Left hindlimb (tissue), 1 donor: ENCODE measurements at places on chromosomes 2 and 18.

DNA sequence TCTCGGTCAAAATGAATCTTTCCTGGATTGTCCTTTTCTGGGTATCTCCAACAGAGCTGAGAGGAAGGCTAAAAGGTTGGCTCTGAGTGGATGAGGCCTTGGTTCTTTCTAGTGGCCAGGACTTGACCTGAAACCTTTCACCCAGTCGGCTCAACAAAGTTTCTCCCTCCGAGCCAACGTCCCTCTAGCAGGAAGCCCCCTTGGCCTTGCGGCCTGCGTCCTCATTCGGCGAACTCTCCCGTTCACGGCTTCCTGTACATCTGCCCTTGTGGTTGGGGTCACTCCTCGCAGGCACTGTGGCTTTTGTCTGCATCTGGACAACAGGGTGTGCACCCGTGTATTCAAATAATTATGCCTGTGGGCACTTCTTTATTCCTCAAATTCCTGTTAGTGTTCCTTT lies 9.4 kb upstream of the SIX3 start:
- no peak for DNase-seq

GRCh38 chr18:62529597-62529996 lies 6.8 kb downstream of the ZCCHC2 start:
- no peak for DNase-seq

DNA sequence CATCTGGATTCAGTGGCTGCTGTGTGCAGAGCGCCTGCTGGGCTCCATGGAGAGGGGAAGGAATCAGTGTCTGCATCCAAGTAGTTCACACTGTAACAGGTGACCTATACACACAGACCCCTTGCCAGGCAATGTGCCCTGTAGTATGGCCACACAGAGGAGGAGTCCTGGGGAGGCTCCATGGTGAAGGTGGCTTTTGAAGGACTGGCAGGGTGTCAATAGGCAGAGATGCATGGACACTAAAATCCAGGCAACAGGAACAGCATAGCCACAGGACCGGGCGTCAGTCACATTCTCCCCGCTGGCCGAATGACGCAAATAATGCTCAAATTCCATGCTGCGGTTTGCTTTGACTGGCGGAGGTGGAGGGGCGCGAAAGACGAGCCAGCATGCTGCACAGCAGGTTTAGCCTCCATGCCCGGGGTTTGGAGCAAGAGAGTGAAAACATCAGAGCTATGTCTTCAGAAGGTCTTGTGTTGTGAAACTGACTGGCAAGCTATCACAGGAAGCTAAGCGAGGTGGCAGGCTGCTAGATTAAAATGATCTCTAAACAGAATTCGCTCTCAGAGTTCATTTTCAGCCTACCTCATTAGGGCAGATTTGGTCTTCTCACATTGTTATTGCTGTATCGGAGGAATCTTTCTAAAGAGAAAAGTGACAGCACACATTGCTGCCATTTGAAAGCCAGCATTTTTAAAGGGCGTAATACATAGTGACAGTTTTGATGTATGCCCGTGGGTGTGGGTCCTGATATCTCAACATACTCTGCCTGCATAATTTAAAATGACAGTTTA lies 1.2 kb upstream of the CHMP1B start:
- peak; percentile 76 for DNase-seq

DNA sequence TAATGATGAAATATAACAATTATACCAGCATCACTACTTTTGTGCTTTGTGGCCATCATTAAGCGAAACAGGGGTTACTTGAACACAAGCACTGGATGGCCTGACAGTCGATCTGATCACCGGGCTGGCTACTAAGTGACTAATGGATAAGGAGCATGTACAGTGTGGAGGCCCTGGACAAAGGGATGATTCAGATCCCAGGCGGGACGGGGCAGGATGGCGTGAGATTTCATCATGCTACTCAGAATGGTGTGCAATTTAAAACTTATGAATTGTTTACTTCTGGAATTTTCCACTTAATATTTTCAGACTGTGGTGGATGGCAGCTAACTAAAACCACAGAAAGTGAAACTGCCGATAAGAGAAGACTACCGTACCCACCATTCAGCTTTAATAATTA lies 7.0 kb upstream of the CLIP4 start:
- no peak for DNase-seq

DNA sequence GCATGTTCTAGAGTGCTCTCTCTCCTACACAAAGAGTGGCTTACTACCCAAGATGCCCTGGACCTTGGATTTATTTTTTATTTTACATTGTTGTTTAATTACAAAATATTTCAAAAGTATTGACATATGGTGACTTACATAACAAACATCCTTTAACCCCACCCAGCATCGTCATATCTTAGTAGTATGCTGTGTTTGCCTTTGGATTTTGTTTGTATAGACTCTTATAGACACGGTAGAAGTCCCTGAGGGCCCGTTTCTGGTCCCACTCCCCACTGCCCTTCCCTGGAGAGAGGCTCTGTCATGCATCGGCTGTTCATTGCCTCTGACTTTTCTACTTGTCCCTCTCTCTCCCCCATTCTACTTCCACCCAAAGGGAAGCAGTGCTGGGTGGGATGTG lies 112.0 kb downstream of the ZBTB7C start:
- DNase-seq: no peak

DNA sequence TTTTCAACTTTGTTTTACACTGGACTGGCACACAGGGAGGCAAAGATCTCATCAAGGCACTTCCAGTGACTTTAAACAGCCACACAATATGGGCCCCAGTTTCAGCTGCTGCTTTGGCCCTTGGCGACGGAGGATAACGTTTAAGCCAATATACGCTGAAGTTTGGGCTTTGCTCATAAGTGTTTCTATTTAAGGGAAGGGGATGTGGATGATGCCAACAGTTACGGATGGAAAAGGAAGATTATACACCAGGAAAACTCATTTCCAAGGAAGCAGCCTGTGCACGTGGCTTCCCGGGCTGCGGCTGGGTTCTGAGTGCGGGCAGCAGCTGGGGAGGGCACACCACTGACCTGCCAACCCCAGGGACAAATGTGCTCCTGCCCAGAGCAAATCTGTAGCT lies 151.1 kb downstream of the SH3BP4 start:
- DNase-seq: no peak

DNA sequence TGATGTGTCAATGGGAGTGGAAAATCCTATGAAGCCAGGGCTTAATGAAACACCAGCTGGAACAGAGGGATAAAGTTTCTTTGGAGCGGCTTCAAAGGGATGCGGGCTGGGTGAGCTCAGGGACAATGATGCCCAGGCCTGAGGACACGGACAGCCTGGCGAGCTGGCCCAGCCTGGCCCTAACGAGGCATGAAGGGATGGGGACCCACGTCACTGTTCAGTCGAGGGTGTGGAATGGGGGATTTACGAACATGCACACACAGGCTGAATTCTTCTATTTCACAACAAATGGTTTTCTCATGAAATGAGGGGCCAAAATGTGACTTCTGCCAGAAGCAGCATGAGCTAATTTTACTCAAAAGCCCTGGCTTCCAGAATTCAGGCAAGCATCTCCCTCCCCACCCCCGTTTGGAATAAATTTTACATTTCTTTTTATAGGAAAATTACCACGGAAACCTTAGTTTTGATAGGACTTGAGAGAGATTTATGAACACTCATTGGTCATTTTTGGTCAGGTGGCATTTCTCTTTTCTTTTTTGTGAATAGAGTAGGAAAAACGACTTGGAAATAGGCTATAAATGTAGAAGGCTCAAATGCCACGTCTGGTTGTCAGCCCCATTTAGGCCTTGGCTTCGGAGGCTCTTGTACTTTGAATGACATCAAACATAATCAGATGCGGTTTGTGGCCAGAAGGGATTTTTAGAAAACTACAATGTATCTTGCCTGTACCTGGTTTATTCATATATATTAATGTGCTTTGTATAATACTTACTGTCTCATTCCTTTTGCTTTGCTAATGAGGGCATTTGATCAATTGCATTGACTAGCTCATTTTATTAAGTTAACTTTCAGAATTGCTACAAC lies 893.8 kb upstream of the CELF4 start:
- DNase-seq: peak; percentile 77

DNA sequence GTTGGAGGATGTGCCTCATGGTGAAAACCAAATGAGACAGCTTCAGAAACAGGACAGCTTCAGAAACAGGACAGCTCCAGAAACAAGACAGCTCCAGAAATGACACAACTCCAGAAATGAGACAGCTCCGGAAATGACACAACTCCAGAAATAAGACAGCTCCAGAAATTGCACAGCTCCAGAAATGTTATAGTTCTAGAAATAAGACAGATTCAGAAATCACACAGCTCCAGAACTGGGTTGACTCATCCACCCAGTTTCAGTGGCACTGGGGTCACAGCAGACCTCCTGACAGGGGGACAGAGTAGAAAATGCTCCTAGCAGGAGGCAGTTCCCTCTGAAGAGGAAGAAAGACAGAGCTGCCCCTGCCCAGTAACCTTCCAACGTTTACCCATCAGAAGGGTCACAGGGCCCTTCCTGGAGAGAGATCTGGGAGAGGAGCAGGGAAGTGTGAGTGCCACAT lies 26.9 kb upstream of the COL6A3 start:
- DNase-seq: no peak

DNA sequence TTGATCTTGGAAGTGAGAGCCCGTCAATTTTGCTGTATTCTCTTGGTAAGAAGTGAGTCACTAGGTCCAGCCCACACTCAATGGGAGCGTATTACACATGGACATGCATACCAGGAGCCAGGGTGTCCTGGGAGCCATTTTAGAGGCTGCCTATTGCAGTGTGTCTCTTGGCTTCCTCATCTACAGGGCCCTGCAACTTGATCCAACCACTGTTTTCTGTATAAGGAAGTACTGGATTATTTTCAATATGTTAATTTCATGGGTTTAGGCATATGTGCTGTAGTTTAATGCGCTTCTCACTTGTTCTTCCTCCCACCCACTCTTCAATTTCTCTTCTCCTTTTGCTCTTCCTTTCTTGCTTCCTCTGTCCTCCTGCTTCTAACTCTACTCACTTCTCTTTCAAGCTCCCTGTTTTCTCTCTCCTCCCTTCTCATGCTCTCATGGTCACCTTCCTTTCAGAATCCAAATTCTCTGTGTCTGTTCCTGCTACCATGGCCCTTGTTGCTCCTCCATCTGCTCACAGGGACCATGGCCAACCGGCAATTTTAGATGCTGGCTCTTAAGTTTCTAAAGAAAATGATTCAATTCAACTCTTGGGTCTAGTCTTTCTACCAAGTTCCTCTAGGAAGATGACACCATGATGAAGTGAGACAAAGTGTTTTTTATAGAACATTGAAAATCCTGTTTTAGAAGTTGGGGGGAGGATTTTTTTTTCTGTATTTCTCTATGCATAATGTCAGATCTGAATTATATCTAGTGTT lies 152.0 kb upstream of the ZEB2 start:
- DNase-seq: no peak

GRCh38 chr2:175154661-175155082 lies 13.3 kb downstream of the ATF2 start:
- DNase-seq: no peak

GRCh38 chr2:8962890-8963289 lies 40.6 kb downstream of the MBOAT2 start:
- no peak for DNase-seq

- DNase-seq: no peak
These were observed 48.7 kb downstream of the SOWAHC start for GRCh38 chr2:109662889-109663288.

DNA sequence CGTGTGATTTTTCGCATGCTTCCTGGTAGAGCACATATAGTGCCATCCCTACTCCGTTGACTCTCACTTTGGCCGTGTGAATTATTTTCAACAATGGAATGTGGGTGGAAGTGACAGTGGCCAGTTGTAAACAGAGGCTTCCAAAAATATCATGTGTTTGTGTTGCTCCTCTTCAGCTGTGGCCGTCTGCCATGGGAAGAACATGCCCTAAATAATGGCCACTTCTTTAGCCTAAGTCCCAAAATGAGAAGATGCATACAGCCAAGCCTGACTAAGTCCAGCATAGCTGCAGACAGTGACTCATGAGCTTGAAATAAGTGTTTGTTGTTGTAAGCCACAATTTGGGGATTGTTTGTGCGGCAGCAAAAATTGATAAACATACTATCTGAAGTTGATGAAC lies 8.9 kb upstream of the GALNT1 start:
- DNase-seq: no peak

- DNase-seq: peak; percentile 73
These were observed 1.2 kb downstream of the CDK15 start for GRCh38 chr2:201807452-201807999.

DNA sequence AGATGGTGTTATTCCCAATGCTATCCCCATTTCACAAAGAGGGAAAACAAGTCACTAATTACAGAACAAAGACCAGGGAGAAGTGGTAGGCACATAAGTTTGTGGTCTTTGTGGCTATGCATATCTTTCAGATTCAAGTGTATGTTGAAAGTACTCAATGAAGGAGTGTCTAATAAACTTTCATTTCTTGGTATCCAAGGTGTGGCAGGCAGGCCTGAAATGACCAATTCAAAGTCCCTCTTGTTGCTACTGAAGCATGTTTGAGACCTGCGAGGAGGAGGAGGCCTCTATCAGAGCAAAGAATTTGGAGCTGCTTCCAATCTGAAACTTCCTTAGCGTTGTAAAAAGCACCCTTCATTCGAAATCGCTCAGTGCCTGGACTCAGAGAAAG lies 60.9 kb upstream of the KLF7 start:
- no peak for DNase-seq

GRCh38 chr18:9319333-9319732 lies 15.2 kb upstream of the TWSG1 start:
- DNase-seq: no peak

- no peak for DNase-seq
These were observed 4.2 kb upstream of the SFXN5 start for GRCh38 chr2:73075477-73076373.

DNA sequence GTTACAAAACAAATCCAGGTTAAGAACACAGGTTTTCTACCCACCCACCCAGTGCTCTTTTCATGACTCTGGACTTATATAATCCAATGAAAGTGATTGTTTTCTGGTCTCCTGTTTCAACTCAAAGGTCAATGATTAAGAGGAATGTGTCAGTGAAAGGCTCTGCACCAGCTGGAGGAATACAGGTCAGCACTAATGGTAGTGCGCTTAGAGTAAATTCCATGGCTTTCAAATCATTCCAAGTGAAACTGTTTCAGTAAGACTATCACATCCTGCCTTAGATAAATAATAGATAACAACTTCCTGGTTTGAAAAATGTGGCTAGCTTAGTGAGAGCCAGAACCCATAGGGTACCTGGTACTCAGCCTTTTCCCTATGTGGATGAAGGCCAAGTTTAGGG lies 47.8 kb downstream of the SLC9A4 start:
- no peak for DNase-seq

GRCh38 chr2:230885463-230886130 lies 20.9 kb downstream of the ITM2C start:
- peak; percentile 83 for DNase-seq

GRCh38 chr18:9135081-9135911 lies 1.3 kb upstream of the ANKRD12 start:
- DNase-seq: no peak

GRCh38 chr2:221166292-221166691 lies 405.8 kb downstream of the EPHA4 start:
- DNase-seq: peak; percentile 74

DNA sequence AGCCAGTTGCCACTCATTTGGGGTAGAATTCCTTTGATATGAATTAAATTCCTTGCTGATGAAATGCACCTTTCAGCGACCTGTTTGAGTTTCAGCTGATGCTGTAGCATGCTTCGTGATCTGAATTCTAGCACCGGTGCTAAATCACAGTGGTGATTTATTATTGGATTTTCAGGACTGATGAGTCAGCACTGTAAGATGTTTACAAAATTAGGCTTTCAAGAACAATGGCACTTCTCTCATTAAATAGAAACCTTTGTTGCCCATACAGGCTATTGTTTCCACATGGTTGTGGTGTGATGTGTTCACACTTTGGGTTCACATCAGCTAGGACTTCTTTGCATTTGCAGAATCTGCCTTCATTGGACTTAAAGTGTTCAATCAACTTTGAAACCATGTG lies 687.7 kb downstream of the ARHGAP15 start:
- DNase-seq: no peak

- no peak for DNase-seq
These were observed 6.7 kb downstream of the PTPRN start for GRCh38 chr2:219302412-219302968.
